ENCODE measurements at places on chromosomes 6 and 20.
A peak's percentile ranks its signal among the peaks of the same experiment; 100 is the strongest.

GRCh38 chr6:19070520-19070919 is 683.4 kb downstream of the RNF144B start:
- no peak for DNase-seq

- DNase-seq, result no peak
Measured at GRCh38 chr6:37967651-37968050, 148.1 kb downstream of the ZFAND3 start.

DNA sequence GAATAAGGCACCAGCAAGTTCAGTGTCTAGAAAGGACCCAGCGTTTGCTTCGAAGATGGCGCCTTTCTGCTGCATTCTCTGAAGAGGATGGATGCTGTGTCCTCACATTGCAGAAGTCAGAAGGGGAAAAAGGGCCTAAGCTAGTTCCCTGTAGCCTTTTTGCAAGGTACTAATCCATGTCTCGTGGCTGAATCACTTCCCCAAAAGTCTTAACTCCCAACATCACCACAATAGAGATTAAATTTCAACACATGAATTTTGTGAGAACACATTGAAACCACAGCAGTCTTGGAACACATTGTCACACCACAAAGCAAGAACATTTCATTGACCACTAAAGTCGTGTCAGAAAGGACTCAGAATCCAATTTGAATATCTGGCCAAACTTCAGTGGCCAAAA is 42.1 kb downstream of the KLHL31 start:
- no peak for DNase-seq

DNA sequence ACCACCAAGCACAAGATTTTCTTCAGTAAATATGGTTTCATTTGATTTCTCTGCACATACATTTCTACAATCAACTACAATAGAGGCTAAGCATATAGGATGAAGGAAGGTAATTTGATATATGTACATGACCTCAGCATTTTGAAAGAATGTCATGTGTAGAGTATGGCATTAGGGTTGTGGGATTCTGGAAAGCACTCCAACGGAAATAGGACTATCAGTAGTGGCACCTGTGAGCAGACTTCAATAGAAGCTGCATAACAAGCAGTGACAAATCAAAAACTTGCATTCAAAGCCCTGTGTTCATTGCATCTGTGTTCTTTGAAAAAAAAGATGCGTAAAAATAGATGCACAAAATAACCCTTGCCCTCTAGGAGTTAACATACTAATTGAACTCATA is 57.5 kb upstream of the EYA4 start:
- DNase-seq, result no peak

GRCh38 chr6:26420688-26421171 is 18.7 kb downstream of the BTN3A1 start:
- peak; percentile 63 for DNase-seq

GRCh38 chr6:53189554-53189953 is 40.9 kb upstream of the GCM1 start:
- DNase-seq, result no peak

DNA sequence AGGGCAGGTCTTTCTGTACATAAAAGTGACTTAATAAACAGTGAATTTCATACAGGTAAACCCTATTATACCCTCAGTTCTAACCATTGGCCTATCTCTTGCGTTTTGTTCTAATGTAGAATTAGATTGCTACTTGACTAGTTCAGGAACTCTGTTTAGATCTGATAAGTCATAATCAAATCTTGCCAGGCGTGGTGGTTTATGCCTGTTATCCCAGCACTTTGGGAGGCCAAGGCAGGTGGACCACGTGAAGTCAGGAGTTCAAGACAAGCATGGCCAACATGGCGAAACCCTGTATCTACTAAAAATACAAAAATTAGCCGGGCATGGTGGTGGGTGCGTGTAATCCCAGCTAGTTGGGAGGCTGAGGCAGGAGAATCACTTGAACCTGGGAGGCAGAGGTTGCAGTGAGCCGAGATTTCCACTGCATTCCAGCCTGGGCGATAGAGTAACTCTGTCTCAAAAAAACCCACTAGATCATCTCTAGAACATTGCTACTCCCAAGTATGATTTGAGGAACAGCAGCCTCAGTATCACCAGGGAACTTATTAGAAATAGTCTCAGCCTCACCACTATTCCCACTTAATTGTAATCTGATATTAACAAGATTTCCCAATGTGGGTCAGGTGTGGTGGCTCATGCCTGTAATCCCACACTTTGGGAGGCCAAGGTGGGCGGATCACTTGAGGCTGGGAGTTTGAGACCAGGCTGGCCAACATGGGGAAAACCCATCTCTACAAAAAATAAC is 12.2 kb downstream of the GTPBP2 start:
- DNase-seq, result no peak

GRCh38 chr6:126380072-126380583 is 40.2 kb downstream of the CENPW start:
- no peak for DNase-seq

DNA sequence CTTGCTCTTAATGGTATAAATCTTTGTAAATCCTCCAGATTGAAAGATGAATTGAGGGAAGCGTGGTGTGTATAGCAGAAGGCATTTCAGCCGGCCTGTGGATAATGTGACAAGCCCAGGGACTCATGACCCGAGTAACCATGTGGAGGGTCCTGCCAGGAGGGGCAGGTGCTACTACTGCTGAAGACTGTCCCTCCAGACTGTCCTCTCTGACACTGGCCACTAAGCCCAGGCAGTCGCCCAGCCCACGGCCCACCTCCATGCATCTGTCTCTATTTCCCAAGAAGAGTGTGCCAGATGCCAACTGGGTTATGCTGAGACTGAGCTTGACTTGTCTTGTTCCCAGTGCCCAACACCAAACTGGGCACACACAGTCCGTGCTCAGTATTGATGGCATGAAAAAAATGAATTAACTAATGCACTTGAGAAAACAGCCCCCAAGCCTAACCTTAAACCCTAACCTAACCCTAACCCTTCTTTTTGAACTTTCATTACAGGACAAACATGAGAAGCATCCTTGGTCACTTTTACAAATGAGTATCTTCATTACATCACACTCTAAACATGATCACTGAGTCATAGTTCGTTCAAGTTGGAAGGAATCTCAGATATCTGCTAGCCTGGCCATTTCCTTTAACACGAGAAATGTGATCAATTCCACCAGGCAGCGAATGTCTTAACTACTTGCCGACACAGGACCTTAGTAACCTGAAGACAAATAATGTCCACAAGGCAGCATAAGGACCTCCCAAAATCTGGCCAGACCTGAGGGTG is 182.2 kb upstream of the RREB1 start:
- peak; percentile 50 for DNase-seq

DNA sequence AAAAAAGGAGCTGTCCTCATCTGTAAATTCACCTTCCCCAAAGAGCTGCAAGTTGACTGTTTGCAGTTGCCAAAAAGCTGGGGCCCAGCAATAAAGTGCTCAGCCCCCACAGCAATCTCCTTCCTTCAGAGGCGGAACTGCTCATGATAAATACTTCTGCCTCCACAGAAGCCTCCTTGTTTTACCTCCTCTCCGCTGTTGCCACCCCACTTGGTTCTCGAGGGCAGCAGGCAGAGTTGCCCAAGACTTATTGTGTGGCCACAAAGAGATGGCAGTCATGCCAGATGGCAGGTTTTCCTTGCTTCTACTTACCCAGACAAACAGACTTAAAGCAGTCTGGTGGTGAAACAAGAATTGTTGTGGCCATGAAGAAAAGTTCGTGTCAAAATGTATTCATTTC is 66.3 kb downstream of the SLX4IP start:
- no peak for DNase-seq

- no peak for DNase-seq
Measured at GRCh38 chr6:98041921-98042320, 758.9 kb upstream of the MMS22L start.

- no peak for DNase-seq
Measured at GRCh38 chr20:17610566-17611289, 40.9 kb downstream of the DSTN start.

DNA sequence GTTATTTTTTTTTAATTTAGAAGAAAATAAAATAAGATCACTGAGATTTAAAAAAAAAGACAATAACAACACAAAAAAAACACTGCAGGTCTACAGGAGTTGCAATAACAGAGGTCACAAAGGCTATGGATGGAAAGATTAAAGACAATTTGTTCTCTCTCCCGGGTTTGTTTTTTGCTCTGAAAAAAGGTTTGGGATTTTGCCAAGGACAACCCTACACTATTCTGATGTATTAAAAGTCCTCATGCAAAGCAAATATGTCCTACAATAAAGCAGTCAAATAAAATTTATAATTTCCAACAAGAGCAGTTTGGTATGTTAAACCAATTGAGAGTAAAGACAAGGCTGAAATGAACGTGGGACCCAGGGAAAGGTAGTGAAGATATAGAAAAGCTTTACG is 55.6 kb downstream of the PTPRK start:
- no peak for DNase-seq

- peak; percentile 31 for DNase-seq
Measured at GRCh38 chr6:137261361-137261760, 42.2 kb upstream of the IFNGR1 start.

DNA sequence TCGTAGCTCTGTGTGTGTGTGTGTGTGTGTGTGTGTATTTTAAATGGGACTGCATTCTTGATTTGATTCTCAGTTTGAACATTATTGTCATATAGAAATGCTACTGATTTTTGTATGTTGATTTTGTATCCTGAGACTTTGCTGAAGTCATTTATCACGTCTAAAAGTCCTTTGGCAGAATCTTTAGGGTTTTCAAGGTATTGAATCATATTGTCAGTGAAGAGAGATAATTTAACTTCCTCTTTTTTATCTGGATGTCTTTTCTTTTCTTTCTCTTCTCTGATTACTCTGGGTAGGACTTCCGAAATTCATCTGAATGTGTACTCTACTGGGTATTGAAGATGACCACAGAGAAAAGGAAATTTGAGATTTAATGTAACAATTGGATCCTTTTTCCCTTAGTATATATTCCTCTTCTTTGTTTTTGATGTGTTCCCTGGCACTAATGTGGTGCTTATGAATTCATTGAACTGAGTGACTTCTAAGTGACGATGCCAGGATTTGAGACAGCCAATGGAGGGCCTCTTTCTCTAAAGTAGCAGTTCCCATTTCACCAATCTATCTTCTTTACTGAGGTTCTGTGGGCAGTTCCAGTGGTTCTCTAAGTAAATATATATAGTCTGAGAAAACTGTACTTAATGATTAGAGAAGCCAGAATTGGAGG is 47.6 kb downstream of the TNFAIP3 start:
- DNase-seq, result no peak

DNA sequence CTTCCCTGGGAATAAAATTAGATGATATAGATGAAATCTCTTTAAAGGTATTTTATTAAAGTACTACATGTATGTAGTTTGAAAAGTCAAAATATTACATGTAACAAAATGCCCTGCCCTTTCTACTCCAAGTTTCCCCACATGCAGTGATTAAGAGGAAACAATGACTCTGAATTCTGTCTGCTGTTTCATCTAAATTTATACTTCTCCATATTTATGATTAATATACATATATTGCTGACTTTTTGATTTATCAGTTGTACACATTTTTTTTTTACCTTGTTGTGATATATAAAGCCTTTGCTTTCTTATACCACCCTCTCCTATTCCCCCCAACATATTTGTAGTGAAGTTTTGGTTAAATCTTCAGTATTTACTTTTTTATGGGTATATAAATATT is 127.9 kb downstream of the ZFAND3 start:
- DNase-seq, result no peak

DNA sequence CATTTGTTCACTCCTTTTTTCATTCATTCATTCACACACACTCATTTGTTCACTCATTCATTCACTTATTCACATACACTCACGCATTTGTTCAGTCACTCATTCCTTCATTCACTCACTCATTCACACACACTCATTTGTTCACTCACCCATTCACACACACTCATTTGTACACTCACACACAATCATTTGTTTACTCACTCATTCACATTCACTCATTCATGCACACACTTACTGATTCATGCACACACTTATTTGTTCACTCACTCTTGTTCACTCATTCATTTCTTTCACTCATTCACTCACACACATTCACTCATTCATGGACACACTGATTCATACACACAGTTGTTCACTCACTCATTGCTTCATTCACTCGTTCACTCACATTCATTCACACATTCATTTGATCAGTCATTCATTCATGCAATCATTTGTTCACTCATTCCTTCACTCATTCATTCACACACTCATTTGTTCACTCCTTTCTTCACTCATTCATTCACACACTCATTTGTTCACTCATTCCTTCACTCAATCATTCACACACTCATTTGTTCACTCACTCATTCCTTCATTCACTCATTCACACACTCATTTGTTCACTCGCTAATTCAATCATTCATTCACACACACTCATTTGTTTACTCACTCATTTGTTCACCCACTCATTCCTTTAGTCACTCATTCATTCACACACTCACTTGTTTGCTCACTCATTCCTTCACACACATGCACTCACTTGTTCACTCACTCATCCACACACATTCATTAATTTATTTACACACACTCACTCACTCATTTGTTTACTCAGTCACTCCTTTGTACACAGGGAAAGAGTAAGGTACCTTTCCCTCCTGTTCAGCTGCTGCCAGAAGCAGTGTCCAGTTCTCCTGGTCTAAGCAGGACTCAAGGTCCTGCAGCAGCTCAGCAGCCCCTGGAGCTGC is 50.7 kb upstream of the BHLHE23 start:
- no peak for DNase-seq

DNA sequence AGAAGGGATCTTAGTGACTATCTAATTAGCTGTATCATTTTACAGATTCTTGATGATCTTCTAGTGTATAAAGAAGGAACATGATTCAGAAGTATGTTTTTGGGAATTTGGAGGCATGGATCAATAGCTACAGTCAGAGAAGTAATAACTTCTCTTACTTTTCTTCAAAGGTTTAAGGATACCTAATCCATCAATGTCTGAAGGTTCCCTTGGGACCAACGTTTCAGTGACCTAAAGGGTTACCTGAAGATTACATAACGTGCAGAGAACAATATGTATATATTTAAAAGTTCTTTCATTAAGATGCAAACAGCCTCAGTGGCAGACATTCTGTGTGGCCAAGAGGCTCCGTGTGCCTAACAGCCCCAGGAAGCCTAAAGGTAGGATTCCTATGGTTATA is 3.2 kb downstream of the HDAC2 start:
- DNase-seq, result no peak

DNA sequence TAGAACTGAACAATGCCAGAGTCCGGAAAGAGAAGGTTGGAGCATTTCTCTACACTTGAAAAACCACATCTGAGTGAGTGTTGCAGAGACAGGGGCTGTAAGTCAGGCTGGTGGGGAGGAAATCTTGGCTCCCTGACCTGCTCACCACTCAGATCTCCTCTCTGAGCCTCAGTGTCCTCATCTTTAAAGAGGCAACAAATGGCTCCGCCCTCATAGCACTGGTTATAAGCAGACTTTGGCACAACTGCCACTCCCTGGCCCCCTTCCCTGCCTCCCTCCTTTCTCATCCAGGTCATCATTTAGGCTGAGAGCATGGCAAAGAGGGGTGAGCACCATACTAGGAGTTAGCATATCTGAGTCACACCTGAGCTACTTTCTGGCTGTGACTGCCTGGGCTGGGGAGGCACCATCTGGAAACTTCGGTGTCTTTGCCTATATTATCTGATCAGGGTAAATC is 10.6 kb downstream of the SIRPG start:
- no peak for DNase-seq

DNA sequence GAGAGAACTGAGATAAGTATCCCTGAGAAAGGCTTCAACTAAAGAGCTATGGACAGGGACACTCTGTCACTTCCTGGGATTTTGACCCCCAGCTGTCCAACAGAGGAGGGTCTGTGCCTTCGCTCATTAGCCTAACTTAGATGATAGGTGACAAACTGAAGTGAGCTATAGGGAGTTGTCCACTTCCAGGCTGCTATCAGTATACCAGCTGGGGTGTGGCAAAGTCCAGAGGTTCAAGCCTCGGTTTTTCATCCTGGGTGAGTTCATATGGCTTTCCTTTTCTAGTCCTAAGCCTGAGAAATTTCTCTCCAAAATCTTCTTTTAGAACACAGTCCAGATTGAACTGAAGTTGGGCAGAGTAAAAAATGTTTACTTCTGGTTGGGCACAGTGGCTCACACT is 5.9 kb upstream of the PAQR8 start:
- no peak for DNase-seq
